Endothelial cell of umbilical vein (primary cell): ENCODE measurements at places on chromosomes 4 and X.
A peak's percentile ranks its signal among the peaks of the same experiment; 100 is the strongest.

DNA sequence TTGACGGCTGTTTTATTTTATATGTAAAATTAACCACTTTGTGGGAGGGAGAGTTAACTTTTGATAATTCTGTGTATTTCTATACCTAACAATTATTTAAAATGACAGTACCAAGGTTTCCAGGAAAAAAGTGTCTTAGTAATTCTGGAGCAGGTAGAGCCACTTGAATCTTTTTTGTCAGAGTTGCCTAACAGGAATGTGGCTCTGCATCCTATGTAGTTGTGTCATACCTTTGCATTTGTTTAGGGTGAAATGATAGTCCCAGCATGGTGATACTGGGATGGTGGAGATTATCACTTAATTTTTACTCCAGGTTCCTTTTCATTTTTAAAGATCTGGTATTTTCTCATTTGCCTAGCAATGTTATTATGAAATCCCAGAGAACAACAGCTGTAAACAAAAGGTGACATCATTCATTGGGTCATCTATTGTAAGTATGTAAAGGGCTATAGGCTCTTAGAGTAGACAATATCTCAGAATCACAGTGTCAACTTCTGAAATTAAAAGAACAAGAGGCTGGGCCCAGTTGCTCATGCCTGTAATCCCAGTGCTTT lies 9.6 kb downstream of the SGMS2 start:
- no peaks in the 10 kb centered on the region for H3K27me3 ChIP-seq
- no peak overlapping the region for H3K27ac ChIP-seq
- DNase-seq: no peak
- peaks cover 4% of the 10 kb centered on the region for H3K4me1 ChIP-seq
- no peaks in the 10 kb centered on the region for H3K36me3 ChIP-seq
- H3K4me3 ChIP-seq: no peak overlapping the region

- no peak overlapping the region for H3K27ac ChIP-seq
- DNase-seq: peak; percentile 24
- no peaks in the 10 kb centered on the region for H3K27me3 ChIP-seq
- H3K4me3 ChIP-seq: no peak overlapping the region
These were observed 231.3 kb upstream of the PITX2 start for GRCh38 chr4:110854021-110854678.

- H3K36me3 ChIP-seq: no peaks in the 10 kb centered on the region
- no peaks in the 10 kb centered on the region for H3K4me1 ChIP-seq
These were observed 1.7 kb downstream of the KCNIP4 start for GRCh38 chr4:21946858-21947257.

GRCh38 chr4:185435466-185435865 lies 9.7 kb upstream of the UFSP2 start:
- no peaks in the 10 kb centered on the region for H3K36me3 ChIP-seq
- no peaks in the 10 kb centered on the region for H3K27me3 ChIP-seq
- no peak overlapping the region for H3K27ac ChIP-seq
- no peak for DNase-seq

DNA sequence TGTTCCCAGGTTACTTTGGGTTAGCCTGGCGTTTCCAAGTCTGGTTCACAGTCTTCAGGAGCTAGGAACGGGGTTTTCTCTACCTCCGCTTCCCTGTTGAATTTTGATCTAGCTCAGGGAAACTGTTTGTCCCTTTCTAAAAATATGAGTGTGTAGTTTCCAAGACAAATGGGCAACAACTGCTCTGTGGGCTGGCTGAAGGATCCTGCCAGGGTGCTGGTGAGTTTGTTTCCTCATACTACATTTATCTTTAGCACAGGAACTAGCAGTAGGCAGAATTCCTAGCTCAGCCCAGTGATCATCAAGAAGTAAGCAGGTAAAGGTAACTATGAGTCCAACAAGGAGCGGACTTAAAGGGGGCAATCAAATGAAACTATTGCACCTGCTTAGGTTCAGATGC lies 13.3 kb upstream of the FAM47E start:
- no peak overlapping the region for H3K4me3 ChIP-seq
- H3K27me3 ChIP-seq: peaks cover 35% of the 10 kb centered on the region
- H3K36me3 ChIP-seq: no peaks in the 10 kb centered on the region

DNA sequence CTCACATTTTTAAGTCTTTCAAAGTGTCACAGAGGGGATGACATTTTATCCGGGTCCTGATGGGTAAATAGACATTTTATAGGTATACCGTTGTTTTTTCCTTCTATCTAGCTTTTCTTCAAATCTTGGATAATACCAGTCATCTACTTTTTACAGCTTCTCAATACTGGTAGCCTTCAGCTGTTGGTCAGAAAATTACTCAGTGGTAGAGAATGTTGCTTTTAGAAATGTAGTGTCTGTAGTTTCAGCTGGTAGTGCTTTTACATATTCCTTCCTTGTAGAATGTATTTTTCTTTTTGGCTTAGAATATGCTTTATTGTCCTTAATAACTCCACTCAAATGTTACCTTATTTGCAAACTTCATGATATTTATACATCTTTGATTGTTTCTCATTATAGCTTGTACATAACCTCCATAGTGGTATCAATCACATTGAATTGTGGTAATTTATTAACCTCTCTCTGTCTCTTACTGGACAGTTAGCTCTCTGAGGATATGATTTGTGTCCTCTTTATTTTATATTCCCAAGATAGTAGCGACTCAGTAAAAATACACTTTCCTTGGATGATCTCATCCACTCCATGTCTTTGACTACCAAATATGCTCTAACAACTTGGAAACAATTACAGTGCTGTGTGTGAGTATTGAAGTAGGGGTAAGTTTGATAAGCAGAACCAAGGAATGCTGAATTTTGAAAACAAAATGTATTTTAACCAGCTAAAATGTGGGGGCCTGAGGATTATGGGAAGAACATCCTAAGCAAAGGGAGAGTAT lies 53.8 kb downstream of the RAP1GDS1 start:
- H3K36me3 ChIP-seq: no peaks in the 10 kb centered on the region
- H3K27me3 ChIP-seq: no peaks in the 10 kb centered on the region
- no peak overlapping the region for H3K4me3 ChIP-seq
- no peak overlapping the region for H3K27ac ChIP-seq

DNA sequence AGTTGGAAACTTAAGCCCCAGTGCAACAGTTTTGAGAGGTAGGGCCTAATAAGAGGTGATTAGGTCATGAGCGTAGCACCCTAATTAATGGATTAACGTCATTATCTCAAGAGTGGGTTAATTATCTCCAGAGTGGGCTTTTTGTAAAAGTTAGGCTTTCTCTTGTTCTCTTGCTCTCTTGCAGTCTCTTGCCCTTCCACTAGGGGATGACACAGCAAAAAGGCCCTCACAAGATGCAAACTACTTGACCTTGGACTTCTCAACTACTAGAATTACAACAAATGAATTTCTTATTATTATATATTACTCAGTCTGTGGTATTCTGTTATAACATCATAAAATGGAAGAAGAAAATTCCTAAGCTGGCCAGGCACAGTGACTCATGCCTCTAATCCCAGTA lies 22.1 kb upstream of the NDST3 start:
- no peaks in the 10 kb centered on the region for H3K36me3 ChIP-seq
- no peaks in the 10 kb centered on the region for H3K27me3 ChIP-seq
- no peak for DNase-seq
- H3K27ac ChIP-seq: no peak overlapping the region
- no peak overlapping the region for H3K4me3 ChIP-seq
- H3K4me1 ChIP-seq: no peaks in the 10 kb centered on the region

DNA sequence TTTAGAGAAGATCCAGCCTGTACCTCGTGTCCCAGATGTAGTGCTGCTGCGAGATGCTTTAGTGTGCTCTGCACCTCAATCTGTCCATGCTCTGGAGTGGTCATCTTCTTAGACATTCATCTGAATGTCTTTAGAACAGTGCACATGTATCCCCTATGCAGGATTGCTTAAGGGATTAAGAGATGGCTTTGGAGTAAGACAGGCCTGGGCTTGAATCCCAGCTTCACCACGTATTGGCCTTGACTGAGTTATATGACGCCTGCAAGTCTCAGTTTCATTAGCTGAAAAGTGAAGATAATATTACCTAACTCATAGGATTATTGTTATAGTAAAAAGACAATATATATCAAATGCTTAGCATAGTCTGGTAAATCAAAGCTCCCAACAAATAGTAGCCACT lies 98.3 kb downstream of the NFKB1 start:
- DNase-seq: no peak
- H3K27ac ChIP-seq: no peak overlapping the region
- H3K27me3 ChIP-seq: no peaks in the 10 kb centered on the region
- peaks cover 19% of the 10 kb centered on the region for H3K36me3 ChIP-seq
- no peak overlapping the region for H3K4me3 ChIP-seq

GRCh38 chr4:13988353-13989305 lies 361.1 kb upstream of the BOD1L1 start:
- no peaks in the 10 kb centered on the region for H3K27me3 ChIP-seq
- H3K27ac ChIP-seq: no peak overlapping the region
- DNase-seq: no peak
- no peak overlapping the region for H3K4me3 ChIP-seq

- no peak overlapping the region for H3K27ac ChIP-seq
- no peaks in the 10 kb centered on the region for H3K36me3 ChIP-seq
- H3K27me3 ChIP-seq: peaks cover 32% of the 10 kb centered on the region
- no peak for DNase-seq
These were observed 2.4 kb upstream of the L1CAM start for GRCh38 chrX:153888344-153888743.

- no peak for DNase-seq
- no peak overlapping the region for H3K27ac ChIP-seq
- peaks cover 6% of the 10 kb centered on the region for H3K36me3 ChIP-seq
- H3K4me3 ChIP-seq: no peak overlapping the region
These were observed 49.2 kb downstream of the SETD7 start for GRCh38 chr4:139506774-139507173.

DNA sequence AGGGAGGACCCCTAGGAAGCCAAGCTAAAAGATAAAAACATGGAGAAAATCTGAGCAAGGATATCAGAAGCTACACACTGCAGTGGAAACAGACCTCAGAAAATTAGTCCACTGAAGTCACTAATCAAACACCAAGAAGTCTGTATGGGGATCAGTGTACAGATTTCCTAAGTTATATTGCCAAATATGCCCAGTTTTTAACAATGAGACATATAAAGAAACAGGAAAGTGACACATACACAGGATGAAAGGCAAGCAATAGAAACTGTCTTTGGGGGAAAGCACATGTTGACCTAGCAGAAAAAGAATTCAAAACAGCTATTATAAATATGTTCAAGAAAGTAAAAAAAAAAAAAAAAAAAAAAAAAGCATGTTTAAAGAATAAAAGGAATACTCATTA lies 153.7 kb downstream of the PPP4R3C start:
- peak; percentile 89 for DNase-seq
- peaks cover 21% of the 10 kb centered on the region for H3K4me1 ChIP-seq
- H3K27me3 ChIP-seq: no peaks in the 10 kb centered on the region
- H3K36me3 ChIP-seq: no peaks in the 10 kb centered on the region

DNA sequence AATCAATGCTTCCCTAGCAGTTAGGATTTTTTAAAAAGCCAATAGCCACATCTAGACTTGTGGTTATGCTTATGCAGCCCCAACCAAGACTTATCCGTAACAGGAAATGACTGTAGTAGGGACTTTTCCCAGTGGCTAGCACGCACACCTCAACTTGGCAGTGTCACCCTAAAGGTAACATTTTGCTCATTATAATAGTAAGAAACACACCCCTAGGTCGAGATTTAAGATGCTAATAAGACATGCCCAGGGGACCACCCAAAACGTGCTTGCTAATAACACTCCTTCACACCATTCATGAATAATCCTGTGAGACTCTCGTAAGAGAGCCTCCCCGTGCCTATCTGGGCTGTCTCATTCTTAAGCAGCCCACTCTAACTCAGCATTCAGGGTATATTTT lies 195.3 kb downstream of the CHIC1 start:
- H3K27me3 ChIP-seq: no peaks in the 10 kb centered on the region
- H3K4me3 ChIP-seq: no peak overlapping the region
- no peak for DNase-seq
- H3K4me1 ChIP-seq: no peaks in the 10 kb centered on the region
- no peaks in the 10 kb centered on the region for H3K36me3 ChIP-seq

GRCh38 chrX:102728646-102729045 lies 8.1 kb downstream of the GPRASP3 start:
- H3K27me3 ChIP-seq: no peaks in the 10 kb centered on the region
- H3K27ac ChIP-seq: no peak overlapping the region
- no peak for DNase-seq
- no peaks in the 10 kb centered on the region for H3K36me3 ChIP-seq
- H3K4me1 ChIP-seq: peaks cover 25% of the 10 kb centered on the region

- no peaks in the 10 kb centered on the region for H3K27me3 ChIP-seq
- no peak overlapping the region for H3K27ac ChIP-seq
- DNase-seq: no peak
- no peaks in the 10 kb centered on the region for H3K36me3 ChIP-seq
- H3K4me1 ChIP-seq: no peaks in the 10 kb centered on the region
These were observed 25.5 kb upstream of the PRPS1 start for GRCh38 chrX:107602694-107603239.

DNA sequence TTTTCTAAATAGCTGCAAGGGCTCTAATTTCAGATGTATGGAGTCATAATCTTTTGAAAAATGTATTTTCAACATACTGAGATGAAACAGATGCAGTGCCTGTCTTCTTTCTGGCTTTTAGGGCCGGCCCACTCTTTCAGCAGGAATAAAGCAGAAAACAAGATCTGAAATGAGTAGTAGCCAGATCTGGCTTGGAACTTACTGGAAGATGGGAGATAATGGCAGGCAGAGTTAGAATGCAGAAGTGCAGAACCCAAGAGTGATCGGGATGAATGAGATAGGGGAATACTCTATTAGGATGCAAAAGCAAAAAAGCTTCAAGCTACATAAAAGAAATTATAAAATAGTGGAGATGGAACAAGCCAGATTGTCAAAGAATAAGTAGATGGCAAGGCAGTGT lies 1.4 kb upstream of the FAM120C start:
- H3K4me3 ChIP-seq: no peak overlapping the region
- no peaks in the 10 kb centered on the region for H3K36me3 ChIP-seq

- no peak overlapping the region for H3K27ac ChIP-seq
- H3K36me3 ChIP-seq: no peaks in the 10 kb centered on the region
- DNase-seq: no peak
- H3K4me3 ChIP-seq: no peak overlapping the region
- H3K4me1 ChIP-seq: no peaks in the 10 kb centered on the region
These were observed 12.6 kb downstream of the SSR4 start for GRCh38 chrX:153806999-153807575.

DNA sequence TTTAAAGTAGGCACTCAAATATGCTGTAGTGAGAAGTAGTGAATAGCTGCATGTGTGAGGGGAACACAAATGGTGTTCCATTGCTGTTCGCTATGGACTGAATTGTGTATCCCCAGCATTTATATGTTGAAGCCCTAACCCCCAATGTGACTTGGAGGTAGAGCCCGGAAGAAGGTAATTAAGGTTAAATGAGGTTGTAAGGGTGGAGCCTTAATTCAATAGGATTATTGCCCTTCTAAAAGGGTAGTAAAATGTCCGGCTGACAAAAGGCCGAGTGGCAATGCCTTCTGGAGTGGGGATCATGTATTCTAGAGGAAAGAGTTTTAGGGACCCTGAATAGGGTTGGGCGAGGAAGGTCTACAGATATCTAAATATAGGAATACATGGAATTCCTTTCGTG lies 168.9 kb upstream of the NUDT10 start:
- no peaks in the 10 kb centered on the region for H3K36me3 ChIP-seq
- no peaks in the 10 kb centered on the region for H3K4me1 ChIP-seq
- no peak overlapping the region for H3K27ac ChIP-seq
- no peak for DNase-seq
- no peak overlapping the region for H3K4me3 ChIP-seq
